Activated CD4-positive, alpha-beta T cell treated with anti-CD3 and anti-CD28 coated beads, Interleukin-2, amount 50 U/mL, for 16 hours (primary cell): ENCODE measurements at places on chromosomes 1 and 21.

DNA sequence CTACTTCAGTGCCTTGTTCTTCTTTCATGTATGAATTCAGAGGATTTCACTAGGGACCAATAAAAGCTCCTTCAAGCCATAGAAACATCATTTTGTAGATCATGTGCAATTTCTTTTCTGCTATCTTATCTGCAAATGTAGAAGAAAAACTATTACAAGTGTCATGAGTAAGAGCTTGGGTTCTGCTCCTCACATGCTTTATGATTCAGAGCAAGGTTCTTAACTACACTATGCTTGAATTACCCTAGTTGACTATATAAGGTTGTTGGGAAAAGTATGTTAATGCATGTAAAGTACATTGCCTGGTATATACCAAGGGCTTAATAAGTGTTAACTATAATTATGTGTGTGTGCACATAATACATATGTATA is 91.4 kb upstream of the S1PR1 start:
- no peak for DNase-seq

DNA sequence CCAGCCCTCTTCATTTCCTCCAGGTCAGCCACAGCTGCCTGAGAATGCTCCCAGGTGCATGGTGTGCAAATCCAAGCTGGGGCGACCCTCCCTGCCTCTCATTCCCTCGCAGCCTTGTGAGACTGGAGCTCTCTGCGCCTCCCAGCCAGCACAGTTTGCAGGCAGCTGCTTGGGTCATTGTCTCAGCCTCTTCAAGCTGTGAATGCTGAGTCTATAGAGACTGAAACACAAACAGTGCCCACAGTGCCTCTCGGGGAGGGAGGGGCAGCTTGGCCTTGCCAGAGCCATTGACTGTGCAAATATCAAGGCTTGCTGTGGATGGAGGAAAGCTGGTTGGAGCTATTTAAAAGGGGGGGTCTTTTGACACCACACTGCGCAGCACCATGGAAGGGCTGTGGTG is 10.6 kb downstream of the PLXNA2 start:
- DNase-seq: no peak

DNA sequence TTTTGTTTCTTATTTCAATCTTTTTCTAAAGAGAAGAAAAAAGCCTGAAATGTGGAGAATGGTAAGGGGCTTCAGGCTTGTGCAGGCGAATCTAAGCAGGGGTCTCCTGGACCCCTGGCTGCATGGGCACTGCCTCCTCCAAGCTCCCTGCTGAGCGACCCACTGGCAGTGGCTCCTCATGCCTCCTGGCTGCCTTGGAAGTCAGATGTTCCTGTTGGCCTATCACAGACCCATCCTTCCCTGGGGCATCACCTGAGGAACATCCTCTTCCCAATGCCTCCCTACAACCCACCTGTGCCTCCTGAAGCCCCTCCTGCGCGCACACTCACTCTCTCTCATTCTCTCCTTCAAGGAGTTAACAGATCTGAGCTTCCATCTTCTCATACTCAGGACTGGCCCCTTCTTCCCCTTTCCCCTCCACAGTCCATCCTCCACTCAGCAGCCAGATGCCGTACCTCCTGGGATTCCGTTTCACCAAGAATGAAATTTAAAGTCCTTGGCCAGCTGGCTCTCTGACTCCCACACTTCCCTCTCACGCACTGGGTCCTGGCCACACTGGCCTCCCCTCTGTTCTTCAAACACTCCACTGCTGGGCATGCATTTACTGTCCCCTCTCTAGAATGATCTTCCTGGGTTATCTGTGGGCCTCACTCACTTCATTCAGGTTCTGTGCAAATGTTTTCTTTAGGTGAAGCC is 41.7 kb downstream of the AZIN2 start:
- no peak for DNase-seq

GRCh38 chr1:236141447-236142252 is 689 bp upstream of the GPR137B start:
- no peak for DNase-seq

- DNase-seq: no peak
Measured at GRCh38 chr1:3638027-3638426, 11.9 kb downstream of the WRAP73 start.

- no peak for DNase-seq
Measured at GRCh38 chr1:53971718-53972117, 25.6 kb downstream of the LRRC42 start.

DNA sequence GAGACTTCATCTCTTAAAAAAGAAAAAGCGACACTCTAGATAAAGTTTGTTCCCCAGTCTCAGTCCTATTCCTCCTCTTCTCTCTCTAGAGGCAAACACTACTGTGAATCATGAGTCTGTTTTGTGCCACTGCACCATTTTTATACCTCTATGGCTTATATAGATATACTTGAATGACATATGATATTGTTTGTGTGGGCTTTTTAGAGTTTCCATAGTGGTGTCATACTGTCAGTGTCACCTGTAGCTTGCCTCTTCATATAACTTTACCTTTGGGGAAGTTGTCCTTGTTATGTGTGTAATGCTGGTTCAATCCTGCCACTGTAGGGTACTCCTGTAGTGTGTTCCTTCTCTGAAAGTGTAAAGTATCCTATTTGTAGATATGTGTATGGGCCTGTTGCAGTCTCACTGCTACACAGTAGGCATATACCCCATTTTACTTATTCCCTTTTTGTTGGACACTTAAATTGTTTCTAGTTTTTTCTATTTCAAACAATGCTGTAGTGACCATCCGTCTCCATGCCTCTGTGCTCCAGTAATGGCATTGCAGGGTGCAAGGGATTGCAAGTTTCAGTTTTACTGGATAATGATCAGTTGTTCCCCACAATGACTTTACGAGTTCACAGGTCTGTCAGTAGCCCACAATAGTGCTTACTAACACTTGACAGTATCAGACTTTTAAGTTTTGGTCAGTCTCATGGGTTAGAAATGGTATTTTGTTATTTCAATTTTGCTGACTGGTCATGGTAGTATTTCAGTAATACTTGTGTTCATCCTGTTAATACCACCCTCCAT is 2.7 kb downstream of the PRMT2 start:
- DNase-seq: peak; percentile 60

GRCh38 chr1:231684356-231685244 is 58.0 kb downstream of the DISC1 start:
- DNase-seq: no peak

DNA sequence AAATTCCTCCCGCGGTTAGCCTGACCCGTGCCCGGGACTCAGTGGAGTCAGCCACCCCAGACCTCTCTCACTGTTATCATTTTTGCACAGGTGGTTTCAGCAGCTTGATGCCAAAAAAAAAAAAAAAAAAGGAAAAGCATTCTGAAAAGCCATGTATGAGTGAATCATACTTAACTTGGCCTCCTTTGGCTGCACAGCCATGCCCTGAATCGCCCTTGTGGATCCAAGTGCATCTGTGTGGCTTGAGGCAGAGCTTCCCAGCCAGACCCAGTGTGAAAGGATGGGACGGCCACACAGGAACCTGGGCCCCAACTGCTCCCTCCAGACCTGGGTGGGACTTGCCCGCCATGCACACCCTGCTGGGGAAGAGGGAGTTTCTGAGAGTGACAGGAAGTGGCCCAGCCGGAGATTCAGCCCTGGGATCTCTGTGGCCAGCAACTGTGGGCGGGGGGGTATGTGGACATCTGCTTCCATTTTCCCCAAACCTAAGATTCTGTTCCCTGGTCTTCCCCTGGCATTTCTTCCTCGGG is 8.6 kb downstream of the YBEY start:
- DNase-seq: no peak

GRCh38 chr1:27598902-27599528 is 4.9 kb downstream of the AHDC1 start:
- DNase-seq: peak; percentile 47

GRCh38 chr1:208054485-208054884 is 143.6 kb upstream of the CD34 start:
- no peak for DNase-seq

GRCh38 chr1:245765230-245766000 is 610.6 kb downstream of the KIF26B start:
- DNase-seq: no peak

GRCh38 chr1:87615491-87615890 is 286.8 kb downstream of the LMO4 start:
- no peak for DNase-seq

DNA sequence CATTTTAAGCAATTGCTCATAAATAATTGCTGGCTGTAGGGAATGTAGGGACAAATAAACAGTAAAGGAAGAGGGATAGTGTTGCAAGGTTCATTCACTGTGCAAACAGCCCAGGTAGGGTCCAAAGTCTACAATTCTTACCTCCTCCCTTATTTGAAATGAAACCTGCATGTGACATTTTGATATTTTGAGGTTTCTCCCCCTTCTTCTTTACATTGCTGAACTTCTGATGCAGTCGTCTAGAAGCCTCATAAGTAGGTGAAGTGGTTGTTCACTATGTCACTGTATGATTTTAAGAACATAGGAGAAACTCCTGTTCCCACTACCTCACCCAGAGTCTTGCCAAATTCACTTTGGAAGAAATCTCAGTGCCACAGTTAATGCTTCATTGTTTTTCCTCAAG is 16.1 kb downstream of the F5 start:
- DNase-seq: no peak

DNA sequence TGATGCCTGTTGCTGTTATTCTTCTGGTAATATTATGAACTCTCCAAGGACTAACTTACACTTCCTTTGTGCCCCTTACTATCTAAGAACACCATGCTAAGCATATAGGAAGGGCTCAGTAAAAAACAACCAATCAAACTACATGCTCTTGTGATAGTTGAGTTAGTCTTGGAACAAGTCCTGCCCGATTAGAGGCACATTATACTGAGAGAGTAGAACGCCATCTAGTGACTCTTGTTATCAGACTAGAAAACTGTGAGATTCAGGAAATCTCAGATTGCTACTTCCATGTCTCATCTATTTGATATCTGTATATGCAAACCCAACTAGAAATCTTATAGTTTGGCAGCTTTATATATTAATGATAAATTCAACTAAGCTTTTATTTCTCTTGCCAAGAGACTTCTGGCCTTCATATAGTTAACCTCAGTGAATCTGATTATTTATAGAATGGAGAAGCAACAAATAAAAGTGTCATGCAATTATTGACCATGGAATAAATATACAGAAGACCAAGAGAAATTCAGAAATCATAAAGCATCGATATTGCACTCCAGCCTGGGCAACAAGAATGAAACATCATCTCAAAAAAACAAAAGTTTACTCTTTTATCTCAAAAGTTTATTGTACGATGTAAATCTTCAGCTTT is 7.8 kb upstream of the SRRM1 start:
- peak; percentile 56 for DNase-seq

GRCh38 chr1:94105957-94106529 is 14.9 kb downstream of the ABCA4 start:
- DNase-seq: peak; percentile 31

- DNase-seq: no peak
Measured at GRCh38 chr1:104768466-104768865, 1018.8 kb downstream of the AMY1C start.

DNA sequence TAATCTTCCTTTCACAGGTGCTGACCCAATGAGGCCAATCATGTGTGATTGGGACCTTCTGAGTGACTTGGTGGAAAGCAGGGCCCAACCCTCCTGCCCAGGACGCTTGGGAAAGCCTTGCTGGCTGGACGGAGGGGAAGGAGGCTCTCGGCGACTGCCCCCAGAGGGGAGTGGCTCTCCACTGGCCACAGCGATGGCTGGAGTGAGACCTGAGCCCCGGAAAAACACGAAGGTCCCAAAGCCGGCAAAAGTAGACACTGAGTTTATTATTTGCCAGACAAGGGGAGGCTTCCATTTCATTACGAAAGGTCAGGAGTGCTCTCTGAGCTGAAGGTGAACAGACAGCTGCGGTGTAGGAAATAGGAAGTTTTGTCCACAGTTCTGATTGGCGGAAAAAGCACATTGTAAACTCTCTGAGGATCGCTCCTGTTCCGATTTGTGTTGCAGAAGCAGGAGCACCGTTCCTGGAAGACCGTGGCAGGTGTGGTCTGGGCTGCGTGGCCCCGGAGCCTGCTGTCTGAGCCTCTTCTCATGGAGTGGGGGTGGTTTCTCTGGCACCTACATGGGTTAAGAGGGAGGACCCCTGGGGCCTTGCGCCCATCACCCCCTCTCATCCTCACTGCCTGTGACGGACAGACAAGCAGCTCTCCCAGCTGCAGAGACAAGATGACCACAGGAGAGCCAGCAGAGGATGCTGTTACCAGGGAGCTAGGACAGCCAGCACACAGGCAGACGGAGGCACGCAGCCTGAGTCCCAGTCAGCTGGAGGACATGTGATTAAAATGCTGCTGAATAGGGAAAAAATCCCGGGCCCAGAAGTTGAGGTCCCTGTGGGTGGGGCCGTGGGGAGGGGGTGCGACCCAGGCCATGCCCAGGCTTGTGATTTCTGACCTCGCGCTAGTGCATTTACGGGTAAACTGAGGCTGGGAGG is 41.5 kb downstream of the KRTAP10-1 start:
- DNase-seq: no peak

DNA sequence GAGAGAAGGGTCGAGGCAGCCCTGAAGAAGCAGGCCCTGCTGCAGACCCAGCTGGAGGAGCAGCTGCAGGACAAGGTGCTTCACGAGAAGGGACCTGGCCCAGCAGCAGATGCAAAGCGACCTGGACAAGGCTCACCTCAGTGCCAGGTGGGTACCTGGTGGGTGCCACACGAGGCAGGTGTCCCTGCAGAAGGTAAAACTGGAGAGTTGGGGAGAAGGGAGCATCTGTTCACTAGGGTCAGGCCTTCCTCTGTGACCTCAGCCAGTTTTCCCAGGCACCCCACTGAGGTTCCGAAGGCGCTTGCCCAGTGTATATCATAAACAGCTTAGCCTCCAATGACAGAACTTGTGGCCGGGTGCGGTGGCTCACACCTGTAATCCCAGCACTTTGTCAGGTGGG is 5.5 kb upstream of the NBPF3 start:
- no peak for DNase-seq

DNA sequence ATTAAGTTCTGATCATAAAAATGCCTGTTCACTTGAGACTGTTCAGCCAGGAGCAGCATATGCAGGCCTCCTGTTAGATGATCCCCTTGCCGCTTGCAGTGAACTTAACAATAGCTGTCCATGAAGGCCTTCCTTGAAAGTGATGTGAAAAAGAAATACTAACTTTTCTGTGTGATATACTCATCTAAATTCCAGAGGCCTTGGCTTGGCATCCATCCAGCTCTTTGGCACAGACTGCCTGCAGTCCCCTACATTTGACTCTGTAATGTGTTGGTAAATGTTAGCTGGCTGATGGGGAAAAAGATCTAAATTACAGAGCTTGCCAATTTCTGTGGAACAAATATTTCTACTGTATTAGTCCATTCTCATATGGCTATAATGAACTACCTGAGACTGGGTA is 73.7 kb downstream of the KCNK2 start:
- no peak for DNase-seq

DNA sequence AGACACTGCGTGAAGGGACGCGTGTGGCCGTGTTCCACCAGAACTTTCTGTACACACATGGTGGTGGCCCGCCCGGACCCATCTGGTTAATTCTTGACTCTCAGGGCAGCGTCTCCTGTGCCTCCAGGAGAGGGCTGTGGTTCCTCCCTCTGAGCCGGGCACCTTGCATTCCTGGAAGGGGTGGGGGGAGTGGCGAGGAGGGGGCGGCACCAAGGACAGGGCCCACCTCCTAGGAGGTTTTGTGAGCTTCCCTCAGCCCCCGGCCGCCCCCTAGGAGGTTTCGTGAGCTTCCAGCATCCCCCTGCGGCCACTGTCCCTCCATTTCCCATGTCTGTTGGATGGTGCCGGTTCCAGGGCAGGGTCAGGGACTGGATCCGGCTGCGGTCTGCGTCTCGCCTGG is 28.9 kb downstream of the FAAP20 start:
- no peak for DNase-seq
